ENCODE measurements at places on chromosomes 11 and 22.

DNA sequence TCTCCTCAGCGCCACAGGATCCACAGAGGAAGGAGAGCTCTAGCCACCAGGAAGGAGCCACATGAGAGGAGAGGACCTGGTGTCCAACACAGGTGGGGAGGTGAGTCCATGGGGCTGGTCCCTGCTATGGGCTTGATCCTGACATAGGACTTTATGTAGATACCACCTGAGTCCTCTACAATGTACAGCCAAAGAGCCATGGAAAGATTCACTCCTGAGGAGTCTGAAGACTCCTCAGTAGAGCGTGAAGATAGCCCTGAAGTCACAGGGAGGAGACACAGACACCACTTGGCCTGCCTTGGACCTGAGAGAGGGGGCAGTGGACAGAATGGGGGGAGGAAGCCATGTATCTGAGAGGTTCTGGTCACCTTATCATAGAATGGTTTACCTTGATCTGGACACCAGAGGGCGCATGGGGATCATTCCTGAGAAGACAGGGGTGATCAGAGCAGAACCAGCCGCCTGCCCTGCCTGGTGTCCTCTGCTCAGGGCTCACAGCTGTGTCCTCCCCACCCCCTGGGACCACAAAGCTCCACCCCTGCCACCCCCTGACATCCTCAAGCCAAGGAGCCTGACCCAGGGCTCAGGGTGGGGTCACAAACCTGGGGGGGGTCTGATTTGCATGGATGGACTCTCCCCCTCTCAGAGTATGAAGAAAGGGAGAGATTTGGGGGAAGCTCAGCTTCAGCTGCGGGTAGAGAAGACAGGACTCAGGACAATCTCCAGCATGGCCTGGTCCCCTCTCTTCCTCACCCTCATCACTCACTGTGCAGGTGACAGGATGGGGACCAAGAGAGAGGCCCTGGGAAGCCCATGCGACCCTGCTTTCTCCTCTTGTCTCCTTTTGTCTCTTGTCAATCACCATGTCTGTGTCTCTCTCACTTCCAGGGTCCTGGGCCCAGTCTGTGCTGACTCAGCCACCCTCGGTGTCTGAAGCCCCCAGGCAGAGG, 77.0 kb downstream of the ZNF280B start:
- no peak for DNase-seq

GRCh38 chr22:24473284-24473683, 21.8 kb upstream of the UPB1 start:
- peak; percentile 87 for DNase-seq

GRCh38 chr11:42301777-42302176, 842.3 kb upstream of the LRRC4C start:
- DNase-seq: no peak

GRCh38 chr22:49734390-49734789, 93.3 kb downstream of the BRD1 start:
- no peak for DNase-seq

DNA sequence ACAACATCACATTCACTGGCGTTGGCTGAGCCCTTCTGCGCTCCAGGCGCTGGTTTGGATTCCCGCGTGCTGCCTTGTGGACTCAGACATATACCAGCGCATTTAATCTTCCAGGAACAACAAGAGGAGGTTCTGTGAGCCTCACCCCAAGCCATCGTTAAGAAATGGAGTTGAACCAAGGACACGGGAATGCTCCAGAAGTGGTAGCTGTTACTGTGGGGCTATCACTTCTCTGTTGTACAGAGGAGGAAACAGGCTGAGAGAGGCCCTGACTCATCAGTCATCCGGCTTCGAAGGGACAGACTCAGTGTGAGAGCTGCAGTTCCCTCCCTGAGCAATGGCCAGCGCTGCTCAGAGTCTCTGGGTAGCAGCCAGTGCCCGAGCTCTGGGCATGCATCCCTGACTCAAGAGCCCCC, 291.3 kb downstream of the TBC1D22A start:
- no peak for DNase-seq

DNA sequence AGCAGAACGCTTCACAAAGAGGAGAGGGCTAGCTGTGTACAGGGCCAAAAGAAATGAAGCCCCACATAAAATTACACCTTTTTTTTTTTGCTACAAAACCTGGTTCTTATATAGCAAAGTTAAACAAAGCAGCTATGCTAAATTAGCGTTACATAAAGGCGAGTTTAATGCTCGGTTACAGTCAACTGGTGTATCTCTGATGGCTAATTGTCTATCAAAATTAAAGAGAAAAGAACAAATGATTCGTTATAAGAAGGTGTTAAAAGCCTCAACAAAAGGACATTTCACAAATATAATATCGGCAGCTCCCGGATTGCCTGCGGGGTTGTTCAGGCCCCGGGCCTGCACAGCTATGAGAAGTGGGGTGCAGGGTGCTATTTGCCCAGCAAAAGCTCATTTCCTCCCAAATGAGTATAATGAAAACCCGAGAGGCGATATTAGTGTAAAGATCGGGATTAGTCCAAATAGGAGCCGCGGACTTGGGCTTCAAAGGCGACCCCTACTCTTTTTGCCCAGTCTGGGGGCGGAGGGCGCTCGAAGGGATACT, 13.3 kb upstream of the PAX6 start:
- no peak for DNase-seq
